Vein endothelial cell (primary cell): ENCODE measurements at places on chromosomes 1 and 21. TPM values are rescaled to one million over a fixed set of nuclear protein-coding genes. Genes with fewer than 3 reads are reported as not detected.

The CDCP2 gene
- not detected in 2 replicates for total RNA-seq

The ZNF281 gene
- total RNA-seq = 27.4 and 28.9 TPM in 2 replicates

The PROK1 gene
- not detected in 2 replicates for total RNA-seq

The BCL10 gene
- 92.1 and 118 TPM in 2 replicates for total RNA-seq

The REG4 gene
- total RNA-seq = not detected in 2 replicates

The POMGNT1 gene
- 53.5 and 56.2 TPM in 2 replicates for total RNA-seq

The ADAMTS5 gene
- total RNA-seq = under 0.01 TPM in 2 replicates

The FAM3B gene
- total RNA-seq = not detected in 2 replicates

The UBE2J2 gene
- total RNA-seq = 48.2 and 53.6 TPM in 2 replicates

The AMPD1 gene
- total RNA-seq = not detected in 2 replicates

The FLG2 gene
- not detected in 2 replicates for total RNA-seq

The PDC gene
- total RNA-seq = not detected in 2 replicates

The DIPK1A gene
- total RNA-seq = 0.65 and 0.67 TPM in 2 replicates

The CFAP126 gene
- total RNA-seq = not detected in 2 replicates

The B3GALT5 gene
- total RNA-seq = 0.10 TPM in 1 of 2 replicates, not detected in the other

The RNF186 gene
- total RNA-seq = not detected in 2 replicates

The MYOC gene
- total RNA-seq = not detected in 2 replicates

The MROH9 gene
- not detected in 2 replicates for total RNA-seq

The TP73 gene
- total RNA-seq = 0.10 TPM in 1 of 2 replicates, not detected in the other

The TRIM67 gene
- total RNA-seq = not detected in 2 replicates

The H6PD gene
- 31.7 and 32.7 TPM in 2 replicates for total RNA-seq

The DMBX1 gene
- not detected in 2 replicates for total RNA-seq

The KIAA0040 gene
- 17.6 and 53.5 TPM in 2 replicates for total RNA-seq

The OR2L3 gene
- not detected in 2 replicates for total RNA-seq

The ARMH1 gene
- total RNA-seq = 0.19 and 0.33 TPM in 2 replicates

The IGSF3 gene
- 0.76 and 1.3 TPM in 2 replicates for total RNA-seq

The SYDE2 gene
- 5.9 and 7.6 TPM in 2 replicates for total RNA-seq

The YIPF1 gene
- 14.4 and 14.7 TPM in 2 replicates for total RNA-seq

The PGM1 gene
- 21.2 and 23.2 TPM in 2 replicates for total RNA-seq

The GCSAML gene
- not detected in 2 replicates for total RNA-seq
